GM23338 (cell line): ENCODE measurements at places on chromosomes 5 and 9. TPM values are rescaled to one million over a fixed set of nuclear protein-coding genes. Genes with fewer than 3 reads are reported as not detected.

RLN2 gene
- total RNA-seq, result 4.0 and 4.7 TPM in 2 replicates

UNC5A gene
- 3.9 and 7.3 TPM in 2 replicates for total RNA-seq

CDH10 gene
- not detected in 2 replicates for total RNA-seq

ORM1 gene
- total RNA-seq, result not detected in 2 replicates

COL15A1 gene
- 0.17 and 0.50 TPM in 2 replicates for total RNA-seq

FOXD4L6 gene
- 0.21 TPM in 1 of 2 replicates, not detected in the other for total RNA-seq

TMEM215 gene
- total RNA-seq, result 1.2 and 1.3 TPM in 2 replicates

DNA sequence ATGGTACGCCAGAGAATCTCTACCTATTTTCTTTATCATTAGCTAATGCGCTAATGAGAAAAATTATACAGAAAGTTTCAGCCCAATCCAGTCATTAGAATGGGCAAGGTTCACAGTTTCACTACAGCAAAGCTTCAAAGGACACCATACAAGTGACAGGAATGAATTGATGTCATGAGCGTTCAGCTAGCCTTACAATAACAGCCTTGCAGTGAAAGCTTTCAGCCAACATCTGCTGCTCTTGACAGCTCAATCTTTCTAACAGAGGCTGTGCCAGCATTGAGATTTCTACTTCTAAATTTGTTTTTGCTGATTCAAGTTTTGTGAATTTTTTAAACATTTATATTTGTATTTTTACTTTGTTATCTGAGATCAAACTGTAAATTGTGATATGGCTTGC lies 302.4 kb upstream of the FAM174A start:
- no peak overlapping the region for H3K4me3 ChIP-seq
- no peak for DNase-seq
- H3K27me3 ChIP-seq, result no peaks in the 10 kb centered on the region
- H3K4me1 ChIP-seq, result no peaks in the 10 kb centered on the region

GRCh38 chr9:131853434-131853833 lies 113.6 kb upstream of the RAPGEF1 start:
- no peak overlapping the region for H3K27ac ChIP-seq
- no peak for DNase-seq
- no peaks in the 10 kb centered on the region for H3K27me3 ChIP-seq
- H3K36me3 ChIP-seq, result no peaks in the 10 kb centered on the region
- H3K4me1 ChIP-seq, result peaks cover 10% of the 10 kb centered on the region; the same call in 1 of the 2 replicates

DNA sequence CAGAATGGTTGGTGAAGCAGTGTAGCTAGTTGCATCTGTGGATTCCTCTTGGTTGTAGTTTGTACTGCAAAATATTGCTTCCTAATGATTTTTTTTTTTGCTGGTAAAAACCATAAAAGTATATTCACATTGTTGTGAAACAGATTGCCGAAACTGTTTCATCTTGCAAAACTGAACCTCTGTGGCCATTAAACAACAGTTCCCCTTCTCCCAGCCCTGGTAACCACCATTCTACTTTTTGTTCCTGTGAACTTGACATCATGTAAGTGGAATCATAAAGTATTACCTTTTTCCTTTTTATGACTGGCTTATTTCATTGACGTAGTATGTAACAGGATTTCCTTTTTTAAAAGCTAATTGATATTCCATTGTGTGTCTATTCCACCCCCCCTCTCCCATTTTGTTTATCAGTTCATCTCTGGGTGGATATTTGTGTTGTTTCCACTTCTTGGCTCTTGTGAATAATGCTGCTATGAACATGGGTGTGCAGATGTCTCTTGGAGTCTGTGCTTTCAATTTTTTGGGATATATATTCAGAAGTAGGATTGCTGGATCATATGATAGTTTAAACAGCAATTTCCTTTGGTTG lies 11.8 kb downstream of the SUB1 start:
- DNase-seq, result no peak
- H3K4me1 ChIP-seq, result no peaks in the 10 kb centered on the region
- no peak overlapping the region for H3K27ac ChIP-seq

DNA sequence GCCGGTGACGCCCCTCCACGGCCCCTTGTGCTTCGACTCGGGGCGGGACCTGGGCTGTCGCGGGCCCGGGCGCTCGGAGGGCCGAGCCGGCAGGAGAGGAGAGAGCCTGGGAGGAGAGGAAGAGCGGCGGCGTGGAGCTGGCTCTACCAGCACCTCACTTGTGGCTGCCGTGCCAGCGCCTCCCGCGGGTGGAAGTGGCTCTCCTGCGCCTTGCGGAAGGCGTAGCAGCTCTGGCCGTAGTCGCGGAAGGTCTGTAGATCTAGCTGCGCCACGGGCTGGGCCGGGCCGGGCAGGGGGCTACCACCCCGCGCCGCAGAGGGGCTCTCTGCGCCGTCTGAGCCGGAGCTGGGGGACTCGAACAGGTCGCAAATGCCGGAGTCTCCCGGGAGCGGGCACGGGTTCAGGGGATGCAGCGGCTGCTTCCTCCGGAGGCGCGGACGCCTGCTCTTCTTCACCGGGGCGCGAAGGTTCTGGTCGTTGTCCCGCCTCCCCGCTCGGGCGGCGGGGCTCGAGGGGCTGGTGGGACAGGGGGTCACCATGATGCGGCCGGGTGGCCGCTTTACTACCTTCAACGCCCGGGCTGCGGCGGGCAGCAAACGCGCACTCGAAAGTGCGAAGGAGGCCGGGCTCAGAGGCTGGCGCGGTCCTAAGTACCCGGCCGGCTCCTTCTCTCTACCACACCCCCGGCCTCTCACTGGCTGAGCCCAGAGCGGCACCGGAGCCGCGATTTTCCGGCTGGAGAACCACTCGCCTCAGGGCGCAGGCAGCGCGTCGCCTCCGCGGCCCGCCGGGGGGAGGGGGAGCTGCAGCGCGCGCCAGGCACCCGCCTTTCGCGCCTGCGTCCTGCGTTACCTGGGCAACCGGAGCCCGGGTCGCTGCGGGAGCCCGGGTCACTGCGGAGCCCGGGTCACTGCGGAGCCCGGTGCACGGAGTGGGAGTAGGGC lies at the start of gene CCNO:
Gene CCNO (minus strand): TSS at position 624 of the 944 bp plus-strand sequence. CDS start 85 bp downstream, at position 539.
- H3K36me3 ChIP-seq, result no peaks in the 10 kb centered on the region; the same call in 1 of the 2 replicates
- H3K4me1 ChIP-seq, result peaks cover 26% of the 10 kb centered on the region
- H3K27me3 ChIP-seq, result peaks cover 100% of the 10 kb centered on the region
- no peak within 1 kb of the TSS for H3K27ac ChIP-seq
- H3K4me3 ChIP-seq, result peak within 1 kb of the TSS; percentile 74
- DNase-seq, result peak; percentile 93

- no peaks in the 10 kb centered on the region for H3K36me3 ChIP-seq
- no peaks in the 10 kb centered on the region for H3K4me1 ChIP-seq
- H3K4me3 ChIP-seq, result no peak overlapping the region
- no peaks in the 10 kb centered on the region for H3K27me3 ChIP-seq
These were observed 393.7 kb downstream of the CDK5RAP2 start for GRCh38 chr9:120186276-120186675.

- DNase-seq, result peak; percentile 84
- H3K4me3 ChIP-seq, result no peak overlapping the region
- H3K4me1 ChIP-seq, result peaks cover 7% of the 10 kb centered on the region; the same call in 1 of the 2 replicates
- no peak overlapping the region for H3K27ac ChIP-seq
- no peaks in the 10 kb centered on the region for H3K27me3 ChIP-seq
- no peaks in the 10 kb centered on the region for H3K36me3 ChIP-seq
These were observed 89.7 kb upstream of the CCNG1 start for GRCh38 chr5:163347671-163348070.

DNA sequence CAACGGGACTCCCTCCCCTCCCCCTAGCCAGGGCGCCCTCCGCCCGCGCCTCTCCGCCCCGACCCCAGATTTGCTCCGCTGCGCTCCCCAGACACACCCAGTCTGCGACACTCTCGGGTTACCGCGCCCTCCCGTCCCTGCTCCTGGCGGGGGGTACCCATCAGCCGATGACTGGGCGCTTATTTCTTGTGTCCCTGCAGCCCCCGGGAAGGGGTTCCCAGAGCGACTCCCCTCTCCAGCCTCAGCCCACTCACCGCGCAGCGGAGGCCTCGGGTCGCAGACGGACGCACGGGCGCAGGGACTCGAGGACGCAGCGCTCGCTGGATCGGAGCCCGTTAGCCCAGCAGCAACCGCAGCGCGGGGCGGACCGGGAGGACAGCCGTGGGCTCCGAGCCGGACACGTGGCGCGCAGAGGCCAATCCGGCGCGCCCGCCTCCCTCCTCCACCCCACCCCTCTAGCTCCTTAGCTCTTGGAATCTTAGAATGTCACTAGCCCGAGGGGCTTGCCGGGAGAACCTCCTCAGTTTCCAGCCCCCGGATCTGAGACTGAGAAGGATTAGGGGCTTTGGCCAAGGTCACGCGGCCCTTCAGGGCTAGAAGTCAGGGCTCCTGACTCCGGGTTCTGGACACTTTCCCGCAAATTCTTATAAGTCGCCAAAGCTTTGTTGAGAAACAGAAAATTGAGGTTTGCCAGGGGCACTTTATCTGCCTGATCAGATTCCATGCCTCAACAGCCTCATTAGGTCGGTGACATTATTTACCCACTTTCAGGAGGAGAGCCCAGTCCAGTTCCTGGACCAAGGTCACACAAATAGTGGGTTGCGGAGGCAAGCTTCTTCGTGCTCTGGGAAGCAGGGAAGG lies at the start of gene ANXA6:
Gene ANXA6 (minus strand): TSS at position 354 of the 861 bp plus-strand sequence. CDS start 9,878 bp downstream, outside the sequence.
- peaks cover 26% of the 10 kb centered on the region for H3K4me1 ChIP-seq
- peaks cover 10% of the 10 kb centered on the region; the same call in 1 of the 2 replicates for H3K27me3 ChIP-seq
- no peaks in the 10 kb centered on the region for H3K36me3 ChIP-seq
- peak; percentile 92 for DNase-seq
- H3K4me3 ChIP-seq, result peak within 1 kb of the TSS; percentile 88

DNA sequence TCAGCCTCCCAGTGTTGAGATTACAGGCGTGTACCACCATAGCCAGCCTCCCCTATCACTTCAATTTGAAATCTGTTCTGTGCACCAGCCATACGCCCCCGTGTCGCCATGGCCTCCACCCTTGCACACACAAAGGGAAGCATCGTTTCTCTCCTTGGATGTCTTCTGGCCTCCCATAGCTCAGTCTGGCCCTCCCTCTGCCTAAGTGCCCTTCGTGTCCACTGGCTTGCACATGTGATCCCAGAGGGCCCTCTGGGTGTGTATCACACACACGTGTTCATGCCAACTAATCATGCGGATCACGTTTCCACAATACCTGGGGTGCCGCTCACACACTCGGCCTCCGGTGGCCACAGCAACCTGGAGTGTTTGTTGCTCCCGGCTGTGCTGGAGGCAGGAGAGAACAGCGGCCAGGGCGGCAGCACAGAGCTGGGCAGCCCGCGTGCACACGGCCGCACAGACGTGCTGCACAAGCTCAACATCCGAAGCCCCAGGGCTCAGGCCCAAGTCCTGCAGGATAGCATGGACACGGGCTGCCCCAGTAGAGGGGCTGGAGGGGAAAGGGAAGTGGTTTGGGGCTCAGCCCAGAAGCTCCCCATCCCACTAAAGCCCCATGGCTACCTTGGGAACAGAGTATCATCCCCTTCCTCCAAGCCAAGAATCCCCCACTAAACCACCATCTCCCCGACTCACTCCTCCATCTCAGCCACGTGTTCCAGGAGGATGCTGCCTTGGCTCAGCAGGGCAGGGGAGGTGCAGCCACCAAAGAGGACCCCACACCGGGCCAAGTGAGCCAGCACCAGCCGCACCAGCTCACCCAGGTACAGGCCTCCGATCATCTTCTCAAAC lies 10.9 kb downstream of the HK3 start:
- H3K4me1 ChIP-seq, result no peaks in the 10 kb centered on the region
- no peak overlapping the region for H3K4me3 ChIP-seq
- H3K27me3 ChIP-seq, result no peaks in the 10 kb centered on the region
- no peak overlapping the region for H3K27ac ChIP-seq

DNA sequence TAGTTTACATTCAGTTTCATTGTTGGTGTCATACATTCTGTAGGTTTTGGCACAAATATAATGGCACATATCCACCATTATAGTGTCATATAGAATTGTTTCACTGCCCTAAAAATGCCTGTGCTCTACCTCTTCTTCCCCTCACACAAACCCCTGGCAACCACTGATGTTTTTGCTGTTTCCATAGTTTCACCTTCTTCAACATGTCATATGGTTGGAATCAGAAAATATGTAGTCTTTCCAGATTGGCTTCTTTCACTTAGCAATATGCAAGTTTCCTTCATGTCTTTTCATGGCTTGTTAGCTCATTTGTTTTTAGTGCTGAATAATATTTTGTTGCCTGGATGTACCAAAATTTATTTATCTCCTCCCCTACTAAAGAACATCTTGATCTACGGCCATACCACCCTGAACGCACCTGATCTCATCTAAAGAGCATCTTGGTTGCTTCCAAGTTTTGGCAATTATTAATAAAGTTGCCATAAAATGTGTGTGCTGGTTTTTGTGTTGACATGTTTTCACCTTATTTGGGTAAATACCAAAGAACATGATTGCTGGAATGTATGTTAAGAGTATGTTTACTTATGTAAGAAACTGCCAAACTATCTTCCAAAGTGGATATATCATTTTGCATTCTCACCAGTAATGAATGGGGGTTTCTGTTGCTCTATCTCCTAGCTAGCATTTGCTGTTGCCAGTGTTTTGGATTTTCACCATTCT lies 17.0 kb upstream of the CDK20 start:
- no peak overlapping the region for H3K27ac ChIP-seq
- H3K27me3 ChIP-seq, result no peaks in the 10 kb centered on the region
- no peaks in the 10 kb centered on the region for H3K4me1 ChIP-seq
- no peak overlapping the region for H3K4me3 ChIP-seq

- H3K27me3 ChIP-seq, result no peaks in the 10 kb centered on the region
- peak overlapping the region; percentile 83 for H3K4me3 ChIP-seq
- no peak for DNase-seq
- peak overlapping the region; percentile 61 for H3K27ac ChIP-seq
These were observed 61.1 kb downstream of the DPYSL3 start for GRCh38 chr5:147448766-147449165.

- no peak overlapping the region for H3K4me3 ChIP-seq
- H3K27ac ChIP-seq, result no peak overlapping the region
- no peaks in the 10 kb centered on the region for H3K36me3 ChIP-seq
- DNase-seq, result no peak
These were observed 495.4 kb downstream of the MAT2B start for GRCh38 chr5:164000819-164001218.

DNA sequence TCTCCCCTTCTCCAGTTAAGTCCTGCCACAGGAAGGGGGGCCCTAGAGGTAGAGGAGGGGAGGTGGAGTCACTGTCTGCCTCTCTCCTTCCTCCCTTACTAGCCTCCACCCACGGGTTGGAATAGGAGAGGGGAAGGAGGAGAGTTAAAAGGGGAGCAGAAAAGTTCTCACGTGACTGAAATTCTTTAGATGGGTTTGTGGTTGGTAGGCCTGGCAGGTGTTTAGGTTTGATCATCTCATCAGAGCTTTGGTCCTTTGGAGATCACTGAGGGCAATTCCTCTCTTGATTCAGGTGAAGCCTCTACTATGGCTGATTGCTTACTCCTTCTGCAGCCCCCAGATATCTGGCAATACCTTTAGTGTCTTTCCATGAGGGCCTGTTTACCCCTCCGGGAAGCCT lies 24.9 kb upstream of the C5orf63 start:
- H3K4me3 ChIP-seq, result no peak overlapping the region
- DNase-seq, result no peak
- H3K27me3 ChIP-seq, result no peaks in the 10 kb centered on the region
- H3K36me3 ChIP-seq, result no peaks in the 10 kb centered on the region
